Non-pigmented ciliary epithelial cell (primary cell): ENCODE measurements at places on chromosomes 4 and X.

GRCh38 chr4:93791570-93792195 is 36.9 kb upstream of the ATOH1 start:
- DNase-seq = peak; percentile 9

- DNase-seq = no peak
These were observed 16.0 kb upstream of the RAP1GDS1 start for GRCh38 chr4:98245226-98245625.

DNA sequence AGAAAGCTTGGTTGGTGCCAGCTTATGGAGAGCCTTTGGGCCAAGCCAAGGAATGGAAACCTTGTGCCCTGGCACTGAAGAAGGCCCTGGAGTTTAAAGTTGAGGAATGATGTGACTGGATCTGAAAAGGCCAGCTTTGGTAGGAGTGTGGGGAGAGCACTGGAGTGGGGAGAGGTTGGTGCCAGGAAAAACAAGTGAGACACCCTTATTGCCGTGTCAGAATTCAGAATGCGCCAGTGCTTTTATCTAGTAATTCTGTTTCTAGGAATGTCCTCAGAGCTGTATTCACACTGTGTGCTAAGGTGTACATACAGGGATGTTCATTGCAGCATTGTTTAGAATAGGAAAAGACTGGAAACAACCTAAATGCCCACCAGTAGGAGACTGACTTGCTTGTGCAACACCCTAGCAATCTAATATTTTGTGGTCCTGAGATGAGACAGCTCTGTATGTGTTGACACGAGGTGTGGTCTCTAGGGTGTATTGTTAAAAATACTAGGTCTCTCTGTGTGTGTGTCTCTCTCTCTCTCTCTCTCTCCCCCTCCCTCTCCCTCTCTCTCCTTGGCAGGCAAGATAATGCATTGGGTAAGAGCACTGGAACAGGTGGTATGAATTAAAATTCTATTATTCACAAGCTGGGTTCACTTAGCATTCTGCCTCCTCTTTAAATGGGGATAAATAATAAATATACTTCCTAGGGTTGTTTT is 107.8 kb downstream of the GATB start:
- no peak for DNase-seq

- DNase-seq = no peak
These were observed 215.2 kb upstream of the GK2 start for GRCh38 chr4:79623021-79623870.

GRCh38 chr4:114034189-114034588 is 54.7 kb upstream of the ARSJ start:
- DNase-seq = no peak

- no peak for DNase-seq
These were observed 108.6 kb downstream of the TNIP2 start for GRCh38 chr4:2647403-2648158.

DNA sequence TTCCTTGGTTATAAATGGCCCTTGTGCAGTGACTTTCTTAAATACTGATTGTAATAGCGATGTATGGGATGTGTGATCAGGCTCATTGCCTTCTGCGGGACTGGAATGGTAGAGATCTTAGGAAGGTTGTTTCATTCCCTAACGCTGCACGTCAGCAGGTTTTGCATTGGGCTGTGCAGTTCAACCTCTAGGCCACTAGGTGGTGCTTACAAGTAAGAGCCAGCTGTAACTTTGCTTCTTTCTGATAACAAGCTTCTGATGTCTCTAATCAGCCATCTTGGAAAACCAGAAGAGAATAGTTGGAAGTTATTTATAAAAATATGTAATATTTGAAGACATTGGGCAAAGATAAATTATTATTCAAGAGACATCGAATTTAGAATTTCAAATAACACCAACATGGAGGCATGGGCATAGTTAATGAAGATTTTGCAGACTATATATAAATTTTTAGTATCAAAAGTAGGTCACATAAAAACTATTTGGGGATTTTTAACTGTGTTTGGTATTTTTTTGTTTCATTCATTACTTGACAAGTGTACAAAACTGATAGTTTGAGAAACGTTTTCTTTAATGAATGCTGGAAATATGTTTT is 339.7 kb upstream of the PCDH7 start:
- DNase-seq = peak; percentile 31

- DNase-seq = no peak
These were observed 14.9 kb upstream of the CXCL8 start for GRCh38 chr4:73725510-73725909.

- no peak for DNase-seq
These were observed 470.2 kb downstream of the IQCM start for GRCh38 chr4:149345424-149345823.

GRCh38 chr4:47713129-47713834 is 124.6 kb downstream of the CORIN start:
- no peak for DNase-seq

- DNase-seq = no peak
These were observed 246.5 kb downstream of the PPP1R2C start for GRCh38 chrX:42531441-42531840.

DNA sequence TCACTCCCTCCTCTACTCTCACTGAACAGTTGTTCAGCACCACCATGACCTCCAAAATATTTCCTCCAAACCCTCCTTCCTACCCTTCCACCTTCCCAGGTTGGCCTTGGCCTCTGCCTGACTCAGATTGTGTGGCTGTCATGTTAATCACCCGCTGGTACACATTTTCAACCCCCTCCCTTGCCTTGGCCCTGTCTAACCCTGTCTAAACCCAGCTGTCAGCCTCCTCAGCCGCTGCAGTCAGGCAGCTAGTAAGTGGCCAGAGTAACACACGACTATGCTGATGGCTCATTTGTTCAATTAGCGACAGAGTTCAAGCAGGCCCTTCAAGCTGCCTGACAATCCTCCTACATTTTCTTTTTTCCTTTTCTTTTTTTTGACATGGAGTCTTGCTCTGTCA is 18.0 kb downstream of the ING2 start:
- DNase-seq = no peak

GRCh38 chr4:118981171-118981838 is 92.7 kb downstream of the SYNPO2 start:
- no peak for DNase-seq

- DNase-seq = no peak
These were observed 10.0 kb downstream of the MGST2 start for GRCh38 chr4:139675651-139676050.
